ENCODE measurements at places on chromosomes 5 and 9.

DNA sequence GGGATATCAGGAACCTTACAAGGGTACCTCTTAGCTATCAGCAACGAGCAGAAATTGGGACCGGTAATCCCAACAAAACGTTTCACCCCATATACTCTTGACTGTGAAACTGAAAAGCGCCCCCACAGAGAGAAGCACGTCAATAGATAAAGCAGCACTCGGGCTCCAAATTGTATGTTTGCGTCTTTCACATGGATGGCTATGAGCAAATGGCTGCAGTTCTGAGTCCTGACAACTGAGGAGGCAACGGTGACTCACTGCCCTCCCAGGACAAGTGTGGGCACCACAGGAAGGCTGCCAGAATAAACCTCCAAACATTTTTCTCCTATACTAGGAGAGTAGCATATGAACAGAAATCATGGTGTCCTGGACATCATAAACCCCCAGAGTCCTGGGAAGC, 36.6 kb downstream of the SEMA4D start:
- peak; percentile 91 for DNase-seq

DNA sequence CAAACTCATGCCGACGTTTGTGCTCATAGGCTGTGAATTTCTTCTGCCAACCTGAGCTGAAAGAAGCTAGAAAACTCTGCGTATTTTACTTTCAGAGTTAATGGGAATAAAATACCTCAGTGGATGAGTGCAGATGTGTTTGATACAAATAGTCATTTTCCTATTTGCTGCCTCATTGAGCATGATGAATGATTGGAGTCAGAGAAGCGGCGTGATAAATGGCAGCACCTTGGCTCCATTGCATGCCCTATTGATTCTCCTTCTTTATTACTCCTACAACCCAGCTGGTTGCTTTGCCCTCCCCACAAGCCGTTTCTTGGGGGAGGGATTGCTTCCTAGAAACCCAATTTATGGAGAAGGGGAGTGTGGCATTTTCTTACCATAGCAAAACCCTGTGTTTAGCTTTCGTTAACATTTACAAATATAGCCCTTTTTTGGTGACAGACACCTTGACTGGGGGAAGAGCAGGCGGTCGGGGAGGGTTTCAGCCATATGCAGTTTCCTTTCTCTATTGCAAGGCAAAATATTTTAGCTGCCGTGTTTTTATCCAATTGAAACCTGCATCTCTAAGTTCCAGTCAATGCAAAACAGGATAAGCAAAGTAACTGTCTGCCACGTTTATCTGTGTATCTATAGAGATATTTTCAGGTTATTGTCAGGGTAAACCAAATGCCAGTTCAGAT, 93.1 kb upstream of the TBCA start:
- DNase-seq: no peak

- DNase-seq: no peak
Observed at GRCh38 chr5:28156981-28157380, 1118.6 kb upstream of the CDH9 start.

DNA sequence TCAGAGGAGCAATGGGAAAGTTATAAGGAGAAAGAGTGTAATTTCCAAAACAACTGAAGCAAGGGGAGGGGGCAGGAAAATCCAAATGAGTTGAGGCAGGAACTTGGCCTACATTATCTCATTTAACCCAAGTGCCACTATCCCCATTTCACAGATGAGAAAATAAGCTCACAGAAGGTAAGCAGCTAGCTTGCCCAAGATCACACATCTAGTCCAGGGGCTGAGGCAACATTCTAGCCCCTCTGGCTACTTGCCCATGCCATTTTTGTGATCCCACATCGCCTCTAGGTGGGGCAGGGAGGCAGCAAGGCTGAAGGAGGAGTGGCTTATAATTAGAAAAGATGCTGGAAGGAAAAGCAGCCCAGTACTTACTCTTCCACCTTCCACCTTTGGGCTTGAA, 2.6 kb upstream of the PSIP1 start:
- peak; percentile 9 for DNase-seq

Data from Daoy (cell line).